Melanocyte of skin (primary cell): ENCODE measurements at places on chromosomes 2 and 18. TPM values are rescaled to one million over a fixed set of nuclear protein-coding genes. Genes with fewer than 3 reads are reported as not detected.

Gene CYP27C1
- total RNA-seq, result under 0.01 TPM in 1 of 2 replicates, not detected in the other

Gene CEP68
- total RNA-seq, result 9.1 and 9.7 TPM in 2 replicates

Gene LYPD1
- 4.0 and 7.2 TPM in 2 replicates for total RNA-seq

Gene SP9
- not detected in 2 replicates for total RNA-seq

Gene INPP1
- total RNA-seq, result 7.6 and 9.1 TPM in 2 replicates

Gene PRSS56
- total RNA-seq, result under 0.01 TPM in 1 of 2 replicates, not detected in the other

Gene LIMS4
- total RNA-seq, result not detected in 2 replicates

Gene IKZF2
- 2.9 and 3.8 TPM in 2 replicates for total RNA-seq

Gene CXCR4
- total RNA-seq, result not detected in 2 replicates

Gene DTNA
- total RNA-seq, result 10.7 and 17.4 TPM in 2 replicates

Gene GLI2
- total RNA-seq, result under 0.01 TPM in 2 replicates

Gene TMEM198
- 3.6 and 6.5 TPM in 2 replicates for total RNA-seq

Gene COL4A3
- total RNA-seq, result not detected in 2 replicates

Gene ASB18
- total RNA-seq, result not detected in 2 replicates

Gene SRD5A2
- under 0.01 TPM in 1 of 2 replicates, not detected in the other for total RNA-seq

Gene FBLN7
- total RNA-seq, result 1.00 and 1.2 TPM in 2 replicates

Gene MC2R
- not detected in 2 replicates for total RNA-seq

Gene LCT
- total RNA-seq, result under 0.01 TPM in 1 of 2 replicates, not detected in the other

Gene TUBA3E
- not detected in 2 replicates for total RNA-seq

Gene PCARE
- under 0.01 TPM in 1 of 2 replicates, not detected in the other for total RNA-seq

Gene ZNF892
- total RNA-seq, result 5.2 and 6.5 TPM in 2 replicates

Gene SERPINB3
- not detected in 2 replicates for total RNA-seq

Gene SCN9A
- 0.33 and 1.7 TPM in 2 replicates for total RNA-seq

Gene SIX3
- not detected in 2 replicates for total RNA-seq

Gene GRHL1
- 0.34 and 0.73 TPM in 2 replicates for total RNA-seq

Gene ICOS
- total RNA-seq, result 0.34 and 0.36 TPM in 2 replicates

Gene ACADL
- total RNA-seq, result not detected in 2 replicates

Gene TMEM169
- total RNA-seq, result 18.6 and 31.0 TPM in 2 replicates

Gene HOXD10
- not detected in 2 replicates for total RNA-seq

Gene SDC1
- total RNA-seq, result 9.7 and 11.7 TPM in 2 replicates
